ENCODE measurements at places on chromosomes 1 and 21.

DNA sequence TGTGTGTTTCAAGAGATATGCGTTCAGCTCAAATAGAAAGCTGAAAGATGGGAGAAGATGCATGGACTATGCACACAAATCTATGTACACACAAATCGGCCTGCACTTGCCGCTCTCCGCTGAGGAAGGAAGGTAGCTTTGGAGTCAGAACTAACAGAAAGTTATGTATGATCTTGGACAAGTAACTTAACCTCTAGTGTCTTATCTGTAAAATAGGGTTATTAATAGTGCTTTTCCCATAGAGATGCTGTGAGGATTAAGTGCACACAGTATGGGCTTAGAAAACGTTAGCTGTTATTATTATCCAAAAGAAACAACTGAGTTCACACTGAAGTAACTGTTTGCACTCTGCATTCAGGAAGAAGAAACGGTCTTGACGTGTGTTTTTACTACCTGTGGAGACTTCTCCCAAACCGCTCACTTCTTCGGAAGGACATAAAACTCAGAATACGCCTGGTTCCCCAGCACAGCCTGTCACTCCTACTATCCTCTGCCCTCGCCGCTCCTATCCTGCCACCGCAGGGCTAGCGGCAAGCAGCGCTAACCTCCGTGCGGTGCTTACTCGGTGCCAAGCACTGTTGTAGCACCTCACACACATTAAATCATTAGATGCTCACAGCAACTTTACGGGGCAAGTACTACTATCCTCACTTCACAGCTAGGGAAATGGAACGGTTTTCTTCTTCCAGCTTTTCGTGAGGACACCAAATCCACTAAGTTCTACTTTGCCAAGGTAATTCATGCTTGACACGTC, 1.3 kb downstream of the TGFBR3 start:
- DNase-seq = no peak

- no peak for DNase-seq
These were observed 175.8 kb upstream of the NFIA start for GRCh38 chr1:60906526-60906925.

- no peak for DNase-seq
These were observed 25.7 kb upstream of the VPS13D start for GRCh38 chr1:12204140-12204539.

DNA sequence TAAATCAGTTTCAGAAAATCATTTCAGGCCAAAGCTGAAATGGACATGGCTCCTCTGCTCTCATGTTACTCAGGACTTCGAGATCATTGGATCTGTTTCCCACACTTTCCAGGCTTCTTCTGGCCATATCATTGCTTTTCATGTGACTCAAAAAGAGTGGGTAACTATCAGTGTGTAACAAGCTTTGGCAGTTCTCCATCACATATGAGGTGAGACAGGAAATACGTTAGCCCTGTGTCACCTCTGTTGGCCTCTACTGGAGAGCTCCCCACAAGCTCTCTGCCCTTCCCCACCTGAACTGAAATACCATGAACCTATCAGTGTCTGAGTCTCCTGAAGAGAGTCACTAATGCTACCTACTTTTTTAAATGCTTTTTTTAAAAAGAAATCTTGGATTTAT, 128.2 kb downstream of the LBR start:
- DNase-seq = no peak

GRCh38 chr1:185300152-185300551, 16.9 kb downstream of the IVNS1ABP start:
- DNase-seq = no peak

GRCh38 chr1:225930566-225930965, 6.5 kb upstream of the PYCR2 start:
- no peak for DNase-seq

DNA sequence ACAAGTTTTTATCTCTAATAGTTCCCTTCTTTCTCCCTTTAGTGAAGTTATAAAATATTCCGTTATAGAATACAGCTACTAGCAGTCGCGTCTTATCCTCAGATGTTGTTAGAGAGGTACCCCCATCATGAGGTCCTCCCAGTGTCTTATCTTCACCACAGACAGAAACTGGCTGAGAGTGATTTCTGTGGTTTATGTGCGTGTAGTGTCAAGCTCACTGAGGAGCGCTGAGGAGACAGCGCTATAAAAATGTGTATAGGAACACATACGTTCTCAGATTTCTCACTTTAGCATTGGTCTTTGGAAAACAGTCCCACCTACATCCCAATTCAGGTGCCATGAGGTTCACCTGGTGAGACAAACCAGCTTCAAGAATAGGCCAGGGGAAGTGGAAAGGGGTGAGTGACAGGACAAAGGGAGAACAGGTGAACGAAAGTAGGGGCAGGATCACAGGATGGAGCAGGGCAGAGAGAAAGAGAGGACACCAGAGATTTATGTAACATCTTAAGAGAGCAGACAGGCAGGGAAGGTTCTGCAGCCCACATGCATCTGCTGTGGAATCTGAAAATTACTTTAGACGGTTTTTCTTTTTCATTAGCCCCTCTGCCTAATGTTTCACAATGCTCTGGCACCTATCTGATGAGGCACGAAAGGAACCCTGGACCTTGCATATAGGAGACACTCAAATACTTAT, 2.7 kb upstream of the PLEKHO1 start:
- no peak for DNase-seq

- DNase-seq = no peak
These were observed 94.0 kb downstream of the KCND3 start for GRCh38 chr1:111895469-111895868.

DNA sequence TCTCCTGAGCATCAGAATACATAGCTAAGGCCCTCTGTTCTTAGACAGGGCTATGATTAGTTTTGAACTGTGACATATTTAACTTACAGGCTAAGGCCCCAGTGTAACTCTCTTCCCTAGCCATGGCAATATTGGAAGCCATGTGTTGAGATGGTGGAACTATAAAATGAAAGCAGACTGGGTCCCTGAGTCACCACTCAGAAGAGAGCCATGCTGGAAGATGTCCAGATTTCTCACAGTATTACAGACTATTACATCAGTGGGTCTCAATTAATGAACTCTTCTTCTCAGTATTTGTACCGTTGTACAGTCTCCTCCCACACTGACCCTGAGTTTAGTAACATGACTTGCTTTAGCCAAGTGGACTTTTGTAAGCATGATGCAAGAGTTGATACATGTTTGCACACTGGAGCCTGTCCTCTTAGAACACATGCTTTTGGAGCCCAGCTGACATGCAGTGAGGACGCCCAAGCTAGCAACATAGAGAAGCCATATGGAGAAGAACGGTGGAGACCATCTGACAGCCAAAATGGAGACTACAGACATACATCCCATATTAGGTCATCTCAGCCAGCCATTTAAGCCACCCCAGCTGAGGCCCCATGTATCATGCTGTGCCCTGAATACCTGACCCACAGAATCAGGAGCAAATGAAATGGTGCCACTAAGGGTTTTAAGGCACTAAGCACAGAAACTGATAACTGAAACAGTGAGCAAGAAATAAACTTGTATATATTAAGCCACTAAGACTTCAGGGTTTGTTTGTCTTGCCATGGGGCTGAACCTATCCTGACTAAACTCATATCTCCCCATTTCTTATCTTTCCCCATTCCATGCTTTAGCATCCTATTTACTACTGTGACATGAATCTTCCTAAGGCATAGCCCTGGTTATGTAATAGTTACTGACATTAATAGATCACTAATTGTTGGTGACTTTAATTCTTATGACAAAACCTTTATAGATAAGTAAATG, 24.4 kb downstream of the TBX15 start:
- no peak for DNase-seq

DNA sequence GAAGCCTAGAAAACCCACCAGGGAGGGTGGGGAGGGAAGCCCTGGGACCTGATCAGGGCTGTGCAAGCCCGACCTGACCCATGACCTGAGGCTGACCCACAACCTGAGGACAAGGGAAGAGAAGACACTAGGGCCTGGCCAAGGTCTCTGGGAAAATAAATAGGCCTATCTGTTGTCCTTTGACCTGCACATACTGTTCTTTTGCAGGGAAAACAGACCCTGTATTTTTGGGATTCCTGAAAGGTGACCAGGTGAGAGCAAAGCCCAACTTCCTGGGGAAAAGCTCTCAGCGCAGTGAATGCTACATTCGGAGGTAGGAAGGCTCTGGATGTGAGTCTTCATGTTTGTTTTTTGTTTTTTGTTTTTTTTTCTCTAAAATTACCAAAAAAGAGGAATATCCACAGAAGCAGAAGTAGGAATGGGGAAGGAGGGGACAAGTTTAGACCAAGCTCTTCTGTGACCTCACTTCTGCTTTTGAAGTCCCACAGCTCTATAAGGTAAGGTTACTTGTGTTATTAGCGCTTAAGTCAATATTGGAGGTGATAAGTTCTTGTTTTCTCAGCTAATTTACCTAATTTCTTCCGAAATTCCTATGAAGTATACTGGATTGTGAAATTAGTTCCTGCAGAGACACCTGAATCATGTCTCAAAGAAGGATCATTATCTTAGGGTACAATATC, 26.2 kb upstream of the LYST start:
- no peak for DNase-seq

GRCh38 chr1:25875154-25875855, at the start of gene PAQR7:
PAQR7 (minus strand) TSS chr1:25875708; CDS start chr1:25863839, 11,869 bp downstream.
- peak; percentile 44 for DNase-seq

- no peak for DNase-seq
These were observed 18.3 kb upstream of the PALMD start for GRCh38 chr1:99627615-99628014.

DNA sequence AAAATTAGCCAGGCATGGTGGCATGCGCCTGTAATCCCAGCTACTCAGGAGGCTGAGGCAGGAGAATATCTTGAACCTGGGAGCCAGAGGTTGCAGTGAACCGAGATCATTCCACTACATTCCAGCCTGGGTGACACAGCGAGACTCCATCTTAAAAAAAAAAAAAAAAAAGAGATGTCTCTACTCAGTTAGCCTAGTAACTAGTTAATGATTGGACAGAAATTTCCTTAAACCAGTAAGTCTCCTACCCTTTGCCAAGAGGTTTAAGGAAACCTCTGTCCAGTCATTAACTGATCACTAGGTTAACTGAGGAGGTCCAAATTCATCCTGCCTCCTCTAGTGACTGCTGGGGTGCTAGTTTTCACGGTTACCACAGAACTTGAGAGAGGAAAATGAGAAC, 143.9 kb upstream of the UBE2U start:
- no peak for DNase-seq

- no peak for DNase-seq
These were observed 25.2 kb downstream of the CRNN start for GRCh38 chr1:152388889-152389288.

DNA sequence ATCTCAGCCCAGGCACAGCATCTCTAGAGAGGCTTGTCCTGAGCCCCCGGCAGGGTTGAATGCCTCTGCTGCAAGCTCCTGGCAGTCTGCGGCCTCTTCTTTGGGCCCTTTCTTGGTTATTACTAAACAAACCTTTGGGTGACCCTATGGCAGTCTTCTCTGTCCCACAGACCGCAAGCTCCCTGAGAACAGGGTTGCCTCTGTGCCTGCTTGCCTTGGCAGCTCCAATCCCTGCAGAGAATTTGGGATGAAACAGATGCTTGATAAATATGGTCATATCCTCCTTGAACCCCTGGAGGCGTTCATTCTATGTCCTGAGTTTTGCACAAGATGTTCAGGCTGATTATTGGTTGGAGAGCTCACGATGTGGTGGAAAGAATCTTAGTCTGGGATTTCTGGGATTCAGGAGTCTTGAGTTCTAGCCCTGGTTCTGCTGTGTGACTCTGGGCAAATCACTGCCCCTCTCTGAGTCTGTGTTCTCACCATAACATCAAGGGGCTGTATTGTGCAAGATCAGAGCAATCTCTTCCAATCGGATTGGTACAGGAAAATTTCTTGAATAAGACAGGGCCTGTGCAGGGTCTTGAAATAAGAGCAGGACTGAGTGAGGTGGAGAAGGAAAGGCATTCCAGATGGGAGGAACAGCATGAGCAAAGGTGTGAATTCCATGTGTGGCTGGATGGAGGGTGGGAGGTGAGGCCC, 49.6 kb downstream of the EDN2 start:
- DNase-seq = no peak

DNA sequence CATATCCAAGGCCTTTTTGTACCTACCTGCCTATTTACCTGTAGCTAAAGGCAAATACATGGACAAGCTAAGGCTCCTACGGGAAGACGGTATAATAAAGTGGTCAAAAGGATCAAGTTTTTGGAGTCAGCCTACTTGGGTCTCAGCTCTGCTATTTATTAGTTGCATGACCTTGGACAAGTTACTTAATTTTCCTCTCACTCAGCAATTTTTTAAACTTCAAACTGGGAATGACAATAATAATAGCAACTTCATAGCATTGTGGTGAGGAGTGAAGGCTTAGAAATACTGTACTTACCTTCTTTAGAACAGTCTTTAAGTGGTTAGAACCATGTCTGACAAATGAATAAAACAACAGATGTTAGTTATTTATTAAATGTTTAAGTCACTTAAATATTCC, 60.2 kb upstream of the SLC35F3 start:
- no peak for DNase-seq

- no peak for DNase-seq
These were observed 27.0 kb downstream of the ELAVL4 start for GRCh38 chr1:50135716-50136115.

DNA sequence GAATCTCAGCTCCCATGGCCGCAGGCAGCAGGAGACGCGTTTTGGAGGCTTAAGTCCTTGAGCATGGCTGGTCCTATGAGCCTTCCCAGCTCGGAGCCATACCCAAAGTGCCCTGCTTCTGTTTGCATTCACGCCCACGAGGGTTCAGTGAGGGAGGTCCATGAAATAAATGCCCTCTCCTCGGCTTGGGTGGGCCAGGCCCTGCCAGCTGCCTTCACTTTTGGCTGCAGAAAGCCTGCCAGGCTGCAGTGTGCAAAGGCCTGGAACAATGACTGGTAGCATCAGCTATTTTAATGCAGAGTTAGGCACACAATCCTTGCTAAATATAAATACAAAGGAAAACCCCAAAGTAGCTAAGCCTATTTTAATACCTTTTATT, 49.4 kb downstream of the H3-3A start:
- DNase-seq = no peak

GRCh38 chr1:119550381-119550780, 43.4 kb downstream of the HSD3B1 start:
- DNase-seq = no peak

DNA sequence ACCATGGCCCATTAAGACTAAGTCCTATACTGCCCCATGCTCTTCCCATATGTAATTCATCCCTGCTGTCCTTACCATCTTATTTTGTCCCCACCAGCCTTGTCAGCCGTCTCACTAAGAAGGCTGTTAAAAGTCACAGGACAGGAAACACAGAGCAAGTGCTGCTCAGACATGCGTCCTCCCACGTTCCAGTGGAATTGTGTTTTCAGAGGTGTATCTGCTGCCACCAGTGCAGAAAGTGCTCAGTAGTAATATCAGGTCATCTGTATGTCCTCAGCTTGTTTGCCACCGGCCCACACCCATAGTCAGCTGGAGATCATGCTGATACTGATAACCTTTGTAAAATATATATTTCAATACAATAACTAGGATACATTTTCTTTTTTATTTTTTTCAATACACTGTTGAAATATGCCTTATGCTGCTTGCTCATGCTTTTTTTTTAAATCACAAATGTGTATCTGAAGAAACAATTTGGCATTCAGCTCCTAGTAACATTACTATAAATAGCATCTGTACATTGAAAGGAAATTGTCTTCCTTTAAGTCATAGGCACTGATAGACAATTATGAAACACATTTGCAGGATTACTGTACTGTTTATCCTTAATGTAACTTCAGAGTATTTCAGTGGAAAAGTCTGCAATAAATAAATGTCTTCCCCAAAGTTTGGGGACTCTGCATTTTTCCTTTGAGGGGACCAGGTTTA, 156.9 kb downstream of the EDEM3 start:
- no peak for DNase-seq

All from NCI-H2081 (cell line).